Activated T-helper 2 cell treated with anti-CD3 and anti-CD28 coated beads, Interferon-gamma antibody, Interleukin-2, Interleukin-4, amounts not matched to agents 10 μg/mL and 5 μg/mL and 100 μg/mL, durations not matched to agents 14 hours and 24 hours and 36 hours (primary cell): ENCODE measurements at places on chromosomes 12 and 14. TPM values are rescaled to one million over a fixed set of nuclear protein-coding genes. Genes with fewer than 3 reads are reported as not detected.

The DCTN2 gene
- 96.7 and 101 TPM in 2 replicates for total RNA-seq

The CLEC1B gene
- total RNA-seq = not detected in 2 replicates

The KRT4 gene
- total RNA-seq = not detected in 2 replicates

The ORAI1 gene
- total RNA-seq = 47.6 and 52.6 TPM in 2 replicates

The KRT85 gene
- total RNA-seq = not detected in 2 replicates

The OR11G2 gene
- total RNA-seq = not detected in 2 replicates

The KRT84 gene
- total RNA-seq = not detected in 2 replicates

The GPHN gene
- 33.9 and 34.6 TPM in 2 replicates for total RNA-seq

The SDR9C7 gene
- not detected in 2 replicates for total RNA-seq

The LRIG3 gene
- total RNA-seq = 0.21 TPM in 2 replicates

The COX8C gene
- total RNA-seq = not detected in 2 replicates

The TAS2R19 gene
- 3.1 and 3.6 TPM in 2 replicates for total RNA-seq

The TEX52 gene
- total RNA-seq = not detected in 2 replicates

The PLD4 gene
- total RNA-seq = 0.16 and 0.23 TPM in 2 replicates

The MLEC gene
- total RNA-seq = 136 and 142 TPM in 2 replicates

The CLEC6A gene
- not detected in 2 replicates for total RNA-seq

The MYF6 gene
- total RNA-seq = not detected in 2 replicates

The RIPK3 gene
- total RNA-seq = 13.2 and 15.4 TPM in 2 replicates

The SERPINA10 gene
- not detected in 2 replicates for total RNA-seq

The CRY1 gene
- total RNA-seq = 25.4 and 26.0 TPM in 2 replicates

The COL2A1 gene
- 0.14 and 0.27 TPM in 2 replicates for total RNA-seq

The ZDHHC22 gene
- total RNA-seq = not detected in 2 replicates

The OR4E2 gene
- not detected in 2 replicates for total RNA-seq

The WNT1 gene
- 0.60 and 0.66 TPM in 2 replicates for total RNA-seq

The PPHLN1 gene
- total RNA-seq = 91.5 and 96.4 TPM in 2 replicates

The ACOT2 gene
- 10.1 and 12.3 TPM in 2 replicates for total RNA-seq

The P2RX2 gene
- total RNA-seq = not detected in 2 replicates

The RAD51AP1 gene
- total RNA-seq = 31.0 and 34.1 TPM in 2 replicates

The GLI1 gene
- 1.3 and 1.5 TPM in 2 replicates for total RNA-seq

The ARHGDIB gene
- total RNA-seq = 535 and 561 TPM in 2 replicates

The TSHR gene
- total RNA-seq = not detected in 2 replicates

The CIDEB gene
- 19.6 and 24.7 TPM in 2 replicates for total RNA-seq

The OR4K5 gene
- not detected in 2 replicates for total RNA-seq

The TAS2R20 gene
- 1.5 and 2.5 TPM in 2 replicates for total RNA-seq
